ENCODE measurements at places on chromosomes 1 and 21.

- no peak for DNase-seq
Observed at GRCh38 chr1:177301425-177302124, 130.8 kb downstream of the BRINP2 start.

GRCh38 chr1:208807446-208808127, 563.4 kb upstream of the PLXNA2 start:
- peak; percentile 35 for DNase-seq

DNA sequence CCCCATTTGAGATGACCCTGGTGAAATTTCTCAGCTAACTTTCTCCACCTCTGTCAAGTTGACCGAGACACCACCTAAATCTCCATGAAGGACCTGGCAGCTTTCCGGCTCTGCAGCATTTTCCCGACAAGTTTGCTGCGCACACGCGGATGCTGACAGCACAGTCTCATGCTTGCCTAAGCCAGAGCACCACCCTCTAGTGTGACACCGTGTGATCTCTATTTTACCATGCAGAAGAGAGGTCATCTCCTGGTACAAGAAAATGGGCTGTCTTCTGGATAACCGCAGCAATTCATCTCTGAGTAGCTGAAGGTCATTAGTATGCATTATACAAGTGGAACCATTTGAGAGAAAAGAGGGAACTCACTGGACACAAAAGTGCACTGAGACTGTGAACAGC, 38.9 kb upstream of the H6PD start:
- peak; percentile 62 for DNase-seq

- DNase-seq = peak; percentile 74
Observed at GRCh38 chr1:27366411-27367159, at the start of gene MAP3K6. Gene MAP3K6 (minus strand): TSS chr1:27366961. CDS start chr1:27366597, 364 bp downstream.

- DNase-seq = peak; percentile 51
Observed at GRCh38 chr1:203127666-203128430, at the start of gene ADORA1. Gene ADORA1 (plus strand): TSS chr1:203127726. CDS start chr1:203128842, 1,116 bp downstream.

DNA sequence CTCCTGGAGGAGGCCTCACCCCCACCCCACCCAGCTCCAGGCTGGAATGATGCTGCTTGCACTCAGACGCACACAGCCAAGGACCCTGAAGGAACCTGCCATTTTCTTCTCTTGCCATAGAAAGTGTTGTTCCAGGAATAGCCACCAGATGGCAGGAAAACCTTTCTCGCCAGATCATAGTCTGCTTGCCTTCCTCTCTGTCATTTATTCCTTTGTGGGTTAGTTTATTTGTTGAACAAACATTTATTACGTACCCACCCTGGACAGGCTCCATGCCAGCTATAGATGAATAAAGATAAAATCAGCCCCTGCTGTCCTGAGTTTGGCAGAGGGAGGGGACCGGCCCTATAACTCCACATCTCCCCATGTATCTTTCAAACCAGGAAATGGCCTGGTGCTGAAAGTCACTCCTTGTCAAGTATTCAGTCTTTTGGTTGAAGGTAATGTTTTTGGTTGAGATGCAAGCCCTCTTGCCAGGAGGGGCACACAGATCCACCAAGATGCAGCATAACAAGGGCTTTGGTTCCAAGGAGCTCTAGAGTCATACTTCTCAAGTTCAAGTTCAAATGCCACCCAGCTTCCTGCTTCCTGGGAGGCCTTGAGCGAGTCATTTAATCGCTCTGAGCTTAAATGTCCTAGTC, 7.0 kb upstream of the KCNC4 start:
- peak; percentile 77 for DNase-seq

- DNase-seq = peak; percentile 55
Observed at GRCh38 chr1:27161594-27161993, 6.7 kb upstream of the SLC9A1 start.

DNA sequence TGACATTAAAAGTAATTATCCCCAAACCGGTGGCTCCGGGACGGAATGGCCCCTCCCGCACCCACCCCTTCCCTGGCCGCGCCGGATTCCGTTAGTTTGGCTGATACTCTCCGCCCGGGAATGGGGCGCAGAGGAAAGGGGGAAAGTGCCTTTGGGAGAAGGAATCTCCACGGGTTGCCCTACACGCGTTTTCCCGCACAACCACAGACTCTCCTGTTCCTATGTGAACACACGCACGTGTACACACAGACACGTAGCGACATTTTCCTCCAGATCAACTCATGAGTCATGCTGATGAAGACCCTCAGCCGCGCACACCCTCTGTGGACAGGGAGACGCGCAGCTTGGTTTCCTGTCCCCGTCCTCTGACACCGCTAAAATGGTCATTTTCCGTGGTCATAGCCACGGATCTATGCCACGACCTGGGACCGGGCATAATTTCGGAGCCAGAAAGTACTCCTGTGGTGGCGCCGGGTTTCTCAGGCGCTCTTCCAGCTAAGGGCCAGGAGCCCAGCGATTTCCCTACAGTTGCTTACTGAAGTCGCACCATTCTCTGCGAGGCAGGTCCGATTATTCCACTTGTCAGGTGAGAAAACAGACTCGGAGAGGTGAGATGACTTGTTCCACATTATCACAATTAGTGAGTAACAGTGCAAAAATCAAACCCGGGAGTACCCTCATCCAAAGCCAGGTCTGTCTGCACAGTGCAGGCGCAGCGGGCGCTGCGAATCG, 4.0 kb upstream of the DMRTA2 start:
- no peak for DNase-seq

DNA sequence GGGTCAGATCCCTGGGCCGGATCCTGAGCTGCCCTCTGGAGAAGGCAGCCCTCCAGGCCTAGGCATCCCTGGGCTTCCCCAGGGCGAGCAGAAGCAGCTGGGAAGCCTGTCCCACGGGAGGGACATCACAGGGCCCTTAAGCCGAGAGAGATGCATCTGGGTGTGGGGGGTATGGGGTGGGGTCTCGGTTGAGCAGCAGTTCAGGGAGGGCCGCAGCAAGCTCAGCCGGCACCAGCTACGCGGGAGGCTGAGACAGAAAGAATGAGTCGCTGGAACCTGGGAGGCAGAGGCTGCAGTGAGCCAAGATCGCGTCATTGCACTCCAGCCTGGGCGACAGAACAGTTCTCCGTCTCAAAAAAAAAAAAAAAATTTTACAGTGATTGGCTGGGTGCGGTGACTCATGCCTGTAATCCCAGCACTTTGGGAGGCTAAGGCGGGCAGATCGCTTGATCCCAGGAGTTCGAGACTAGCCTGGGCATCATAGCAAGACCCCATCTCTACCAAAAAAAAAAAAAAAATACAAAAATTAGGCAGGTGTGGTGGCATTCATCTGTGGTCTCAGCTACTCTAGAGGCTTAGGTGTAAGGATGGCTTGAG, 37.7 kb downstream of the RRP1 start:
- DNase-seq = no peak

GRCh38 chr1:50419192-50419906, 3.9 kb downstream of the DMRTA2 start:
- no peak for DNase-seq

DNA sequence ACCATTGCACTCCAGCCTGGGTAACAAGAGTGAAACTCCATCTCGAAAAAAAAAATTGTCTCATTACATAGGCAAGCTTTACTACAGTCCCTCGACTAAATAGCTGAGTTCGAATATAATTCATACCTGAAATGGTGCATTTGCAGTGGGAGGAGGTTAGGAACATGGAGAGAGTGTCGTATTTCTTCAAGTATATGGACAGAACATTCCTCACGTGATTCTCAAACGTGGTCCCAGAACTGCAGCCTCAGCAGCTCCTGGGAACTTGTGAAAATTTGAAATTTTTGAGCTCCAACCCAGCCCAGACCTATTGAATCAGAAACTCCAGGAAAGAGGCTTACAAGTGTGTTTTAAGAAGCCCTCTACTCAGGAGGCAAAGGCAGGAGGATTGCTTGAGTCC, 7.2 kb downstream of the CDA start:
- no peak for DNase-seq
